ENCODE measurements at places on chromosomes 4 and X. TPM values are rescaled to one million over a fixed set of nuclear protein-coding genes. Genes with fewer than 3 reads are reported as not detected.

GRCh38 chr4:130053723-130054122 lies 957.8 kb downstream of the C4orf33 start:
- no peak for DNase-seq

DNA sequence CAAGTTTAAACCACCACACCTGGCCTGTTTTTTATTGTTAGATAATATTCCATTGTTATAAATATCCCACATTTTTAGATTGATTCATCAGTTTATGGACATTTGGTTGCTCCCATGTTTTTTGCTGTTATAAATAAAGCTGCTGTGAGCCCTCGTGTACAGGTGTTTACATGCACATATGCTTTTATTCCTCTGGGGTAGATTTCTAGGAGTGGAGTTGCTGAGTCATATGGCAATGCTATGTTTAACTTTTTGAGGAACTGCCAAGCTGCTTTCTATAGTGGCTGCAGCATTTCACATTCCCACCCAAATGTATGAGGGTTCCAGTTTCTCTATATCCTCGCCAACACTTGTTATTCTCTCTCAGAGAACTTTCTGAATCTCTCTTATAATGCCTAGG lies 90.5 kb downstream of the TBL1X start:
- no peak for DNase-seq

DNA sequence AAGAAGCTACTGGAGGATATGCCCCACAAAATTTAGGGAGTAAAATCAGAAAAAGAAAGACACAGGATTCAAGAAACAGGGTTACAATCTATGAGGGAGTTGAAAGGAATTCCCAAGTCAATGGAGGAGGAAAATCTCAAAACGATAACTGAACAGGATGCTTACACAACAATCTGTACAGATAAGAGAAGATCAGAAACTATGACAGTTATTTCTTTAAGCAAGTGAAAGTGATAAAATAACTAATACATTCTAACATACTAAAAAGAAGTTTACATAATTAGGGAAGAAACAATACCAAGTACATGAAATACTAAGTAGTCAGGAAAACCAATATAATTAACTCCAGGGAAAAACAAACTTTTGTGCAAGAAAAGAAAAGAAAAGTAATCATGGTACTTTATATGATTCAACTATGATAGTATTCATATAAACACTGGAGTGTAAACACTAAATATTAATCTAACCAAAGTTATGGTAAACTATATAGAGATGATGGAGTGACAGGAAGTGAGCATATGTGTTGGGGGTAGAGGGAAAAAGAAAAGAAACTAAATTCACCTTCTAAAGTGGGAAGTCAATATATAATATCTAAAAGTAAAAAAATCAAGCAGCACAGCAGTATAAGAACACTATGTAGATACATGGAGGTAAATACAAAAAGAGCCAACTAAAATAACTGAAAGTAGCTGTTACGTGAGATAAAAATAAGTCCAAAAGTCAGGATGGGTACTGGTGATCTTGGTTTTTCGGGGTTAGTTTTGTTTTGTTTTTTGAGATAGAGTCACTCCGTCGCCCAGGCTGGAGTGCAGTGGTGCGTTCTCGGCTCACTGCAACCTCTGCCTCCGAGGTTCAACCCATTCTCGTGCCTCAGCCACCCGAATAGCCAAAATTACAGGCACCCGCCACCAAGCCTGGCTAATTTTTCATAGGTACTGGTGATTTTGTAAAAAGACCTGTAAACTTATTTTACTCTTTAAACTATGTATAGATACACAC lies 99.3 kb downstream of the TEX11 start:
- DNase-seq = no peak

DNA sequence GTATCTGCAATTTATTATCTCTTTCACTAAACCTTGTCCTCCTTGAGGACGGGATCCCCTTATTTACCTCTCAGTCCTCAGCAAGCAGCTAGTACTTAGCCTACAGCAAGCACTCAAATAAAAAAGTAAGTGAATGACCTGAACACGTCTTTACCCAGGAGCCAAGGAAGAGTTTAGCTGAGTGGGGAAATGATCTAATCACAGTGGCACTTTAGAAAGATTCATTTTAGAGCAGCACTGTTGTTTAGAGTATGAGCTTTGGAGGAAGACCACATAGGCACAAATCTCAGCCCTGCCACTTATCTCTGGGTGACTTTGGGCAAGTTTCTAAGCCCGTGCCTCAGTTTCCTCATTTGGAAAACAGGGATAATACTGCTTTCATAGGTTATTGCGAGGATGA lies 2.7 kb downstream of the FAM120C start:
- no peak for DNase-seq

- DNase-seq = no peak
Measured at GRCh38 chr4:182600093-182600492, 317.1 kb downstream of the DCTD start.

The TET2 gene
- 34.2 TPM for total RNA-seq
